ENCODE measurements at places on chromosomes 16 and 17.

DNA sequence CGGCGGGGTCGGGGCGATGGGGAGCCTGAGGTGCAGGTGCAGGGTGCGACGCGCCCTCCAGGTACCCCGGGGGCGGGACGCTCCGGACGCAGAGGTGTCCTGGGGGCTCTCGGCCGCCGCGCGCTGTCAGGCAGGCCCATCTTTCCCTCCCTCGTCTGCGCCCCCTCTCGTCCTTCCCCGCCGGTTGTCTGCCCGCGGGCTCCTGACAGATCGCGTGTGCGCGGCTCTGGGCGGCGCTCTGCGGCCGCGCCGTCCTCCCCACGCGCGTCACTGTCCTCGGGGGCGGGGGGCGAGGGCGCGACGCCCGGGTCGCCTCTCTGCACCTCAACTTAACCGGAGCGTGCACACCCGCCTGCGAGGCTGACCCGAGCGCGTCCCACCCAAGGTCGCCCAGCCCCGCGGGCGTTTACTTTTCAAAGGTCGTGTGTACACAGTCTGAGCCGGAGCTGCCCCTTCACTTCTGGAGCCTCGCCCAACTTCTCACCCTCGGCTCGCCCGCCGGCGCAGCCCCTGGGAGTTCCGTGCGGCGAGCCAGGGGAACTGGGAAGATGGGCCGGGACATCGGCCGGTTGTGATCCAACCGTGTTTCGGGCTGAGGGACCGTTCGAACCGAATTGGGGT is 512 bp downstream of the AKAP1 start:
- DNase-seq, result peak; percentile 31

DNA sequence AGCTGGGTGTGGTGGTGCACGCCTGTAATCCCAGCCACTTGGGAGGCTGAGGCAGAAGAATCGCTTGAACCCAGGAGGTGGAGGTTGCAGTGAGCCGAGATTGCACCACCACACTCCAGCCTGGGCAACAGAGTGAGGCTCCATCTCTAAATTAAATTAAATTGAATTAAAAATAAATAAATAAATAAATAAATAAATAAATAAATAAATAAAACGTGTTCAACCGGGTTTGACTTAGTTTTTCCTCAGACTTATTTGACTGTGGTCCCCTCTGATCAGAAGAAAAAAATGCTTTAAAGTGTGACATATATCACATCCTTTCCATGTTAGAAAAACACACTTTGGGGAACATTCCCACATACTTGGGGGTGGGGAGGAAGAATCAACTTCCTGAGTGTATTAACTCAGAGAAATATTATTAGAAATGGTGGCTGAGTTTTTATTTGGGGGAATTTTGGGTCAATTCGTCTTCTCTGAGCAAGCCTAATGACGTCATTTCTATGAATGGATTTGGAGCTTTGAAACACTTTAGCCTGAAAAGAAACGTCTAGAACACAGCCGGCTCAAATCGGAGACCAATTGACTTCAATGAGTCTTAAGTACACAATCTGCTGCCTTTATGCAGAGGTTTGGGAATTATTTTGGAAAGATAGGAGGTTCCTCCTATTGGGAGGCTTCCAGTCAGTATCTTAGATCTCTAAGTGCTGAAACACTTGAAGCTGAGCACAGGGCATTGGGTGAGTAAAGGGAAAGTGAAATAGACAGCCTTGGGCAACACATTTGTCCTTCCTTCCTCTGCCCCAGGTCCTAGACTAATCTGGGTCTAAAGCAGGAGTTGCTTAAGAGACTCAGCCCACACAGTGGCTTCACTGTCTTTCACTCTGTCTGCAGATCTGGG is 132.6 kb downstream of the PITPNC1 start:
- DNase-seq, result no peak

DNA sequence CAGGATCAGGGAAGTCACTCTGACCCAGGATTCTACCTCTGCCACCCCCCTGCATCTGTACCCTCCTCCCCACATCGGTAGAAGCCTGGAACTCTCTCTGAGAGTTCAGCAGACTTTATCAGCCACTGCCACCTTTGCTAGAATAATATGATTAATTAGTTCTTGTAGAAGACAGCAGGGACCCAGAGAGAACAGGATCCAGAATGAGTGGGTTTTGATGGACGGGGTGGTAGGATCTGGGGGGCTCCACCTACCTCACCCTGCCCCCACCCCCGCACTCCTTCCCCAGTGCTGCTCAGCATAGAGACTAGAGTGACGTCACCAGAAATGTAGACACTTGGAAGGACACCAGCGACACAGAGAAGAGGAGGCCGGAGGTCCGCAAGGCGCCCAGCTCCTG is 33.5 kb downstream of the ABCC6 start:
- DNase-seq, result no peak

DNA sequence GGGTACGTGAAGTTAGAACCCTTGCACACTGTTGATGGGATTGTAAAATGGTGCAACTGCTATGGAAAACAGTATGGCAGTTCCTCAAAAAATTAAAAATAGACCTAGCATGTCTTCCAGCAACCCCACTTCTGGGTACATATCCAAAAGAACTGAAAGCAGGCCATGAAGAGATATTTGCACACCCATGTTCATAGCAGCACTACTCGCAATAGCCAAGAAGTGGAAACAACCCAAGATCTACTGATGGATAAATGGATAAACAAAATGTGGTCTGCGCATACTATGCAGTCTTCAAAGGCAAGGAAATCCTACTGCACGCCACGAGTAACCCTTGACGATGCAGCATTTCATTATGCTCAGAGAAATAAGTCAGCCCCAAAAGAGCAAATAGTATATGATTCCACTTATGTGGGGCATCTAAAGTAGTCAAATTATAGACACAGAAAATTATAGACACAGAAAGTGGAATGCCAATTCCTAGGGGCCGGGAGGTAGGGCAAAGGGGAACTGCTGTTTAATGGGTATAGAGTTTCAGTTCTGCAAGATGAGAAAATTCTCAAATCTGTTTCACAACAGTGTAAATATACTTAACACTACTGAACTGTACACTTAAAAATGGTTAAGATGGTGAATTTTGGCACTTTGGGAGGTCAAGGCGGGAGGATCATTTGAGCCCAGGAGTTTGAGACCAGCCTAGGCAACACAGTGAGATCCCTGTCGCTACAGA is 17.2 kb downstream of the CORO7 start:
- DNase-seq, result no peak

- DNase-seq, result no peak
Measured at GRCh38 chr16:94918-95265, 16.9 kb downstream of the MPG start.

DNA sequence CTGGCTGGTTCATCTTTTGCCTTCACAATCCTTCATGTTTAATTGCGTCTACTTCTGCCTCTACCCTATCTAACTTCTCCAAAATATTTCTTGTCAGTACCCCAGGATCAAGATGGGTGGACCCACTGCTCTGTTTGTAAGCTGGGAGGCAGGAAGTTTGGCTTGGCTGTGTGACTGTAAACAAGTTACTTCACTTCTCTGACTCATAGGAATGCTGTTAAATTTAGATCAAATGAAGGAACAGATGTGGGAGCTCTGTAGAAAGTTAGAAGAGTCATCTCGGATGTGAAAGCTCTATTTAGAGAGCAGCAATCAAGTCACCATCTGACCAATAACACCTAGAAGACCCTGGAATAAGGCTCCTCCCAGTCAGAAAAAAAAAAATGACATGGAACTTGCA is 55.2 kb upstream of the MRTFB start:
- DNase-seq, result no peak

- no peak for DNase-seq
Measured at GRCh38 chr17:73309727-73310596, 1.8 kb downstream of the CDC42EP4 start.

DNA sequence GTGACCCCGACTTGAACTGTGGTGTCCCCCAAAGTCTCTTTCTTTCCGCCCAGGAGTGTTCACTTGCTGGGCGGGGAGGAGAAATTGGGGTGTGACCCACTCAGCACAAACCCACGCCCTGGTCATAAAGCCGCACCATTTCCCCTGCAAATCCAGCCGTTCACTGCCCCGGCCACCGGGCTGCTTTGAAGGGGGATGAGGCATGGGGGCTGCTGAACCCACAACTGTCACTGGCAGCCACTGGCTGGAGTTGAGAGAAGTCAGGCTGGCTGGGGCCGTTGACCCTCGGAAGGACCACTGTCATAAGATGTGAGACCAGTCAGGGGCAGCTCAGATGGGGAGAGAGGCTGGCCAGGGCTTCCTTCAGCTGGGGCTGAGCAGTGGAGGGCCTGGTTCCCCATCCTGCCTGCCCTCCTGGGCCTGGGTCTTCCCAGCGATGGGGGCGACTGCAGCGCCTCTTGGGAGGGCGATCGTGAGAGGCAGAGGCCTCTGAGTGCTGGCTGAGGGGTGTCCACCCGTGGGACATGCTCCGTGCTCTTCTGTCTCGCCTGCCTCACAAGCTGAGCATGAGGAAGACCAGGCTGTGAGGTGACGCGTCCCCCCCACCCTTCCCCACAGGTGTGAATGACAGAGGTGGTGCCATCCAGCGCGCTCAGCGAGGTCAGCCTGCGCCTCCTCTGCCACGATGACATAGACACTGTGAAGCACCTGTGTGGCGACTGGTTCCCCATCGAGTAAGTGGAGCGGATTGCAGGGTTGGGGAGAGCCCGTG is 19.5 kb downstream of the C16orf90 start:
- DNase-seq, result no peak

DNA sequence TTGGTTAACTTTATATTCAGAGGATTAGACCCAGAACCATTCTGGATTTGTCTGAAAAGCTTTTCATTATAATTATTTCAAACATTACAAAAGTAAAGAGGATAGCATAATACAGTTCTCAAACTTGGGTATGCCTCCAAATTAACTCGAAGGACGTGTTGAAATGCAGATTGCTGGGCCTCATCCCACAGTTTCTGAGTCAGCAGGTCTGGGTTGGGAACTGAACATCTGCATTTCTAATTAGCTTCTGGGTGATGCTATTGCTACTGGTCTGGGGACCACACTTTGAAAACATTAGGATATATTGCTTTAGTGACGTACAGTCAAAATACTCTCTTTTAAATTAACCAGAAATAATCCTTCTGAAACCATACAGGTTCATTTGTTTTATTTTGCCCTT is 10.0 kb downstream of the TPPP3 start:
- DNase-seq, result no peak

DNA sequence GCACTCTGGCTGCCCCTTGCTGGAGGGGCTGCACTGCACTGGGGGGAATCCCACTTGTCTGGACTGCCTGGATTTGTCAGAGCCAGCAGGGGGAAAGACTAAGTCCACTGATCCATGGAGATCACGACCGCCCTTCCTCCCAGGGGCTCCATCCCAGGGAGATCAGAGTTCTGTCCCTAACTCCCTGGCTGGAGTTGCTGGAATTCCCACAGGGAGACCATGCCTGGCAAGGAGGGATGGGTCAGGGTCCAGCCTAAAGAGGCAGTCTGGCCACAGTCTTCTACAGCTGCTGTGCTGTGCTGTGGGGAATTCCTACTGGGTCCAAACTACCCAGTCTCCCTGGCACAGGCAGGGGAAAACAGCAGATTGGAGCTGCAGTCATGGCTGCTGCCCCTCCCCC is 311.9 kb downstream of the ZFHX3 start:
- no peak for DNase-seq

DNA sequence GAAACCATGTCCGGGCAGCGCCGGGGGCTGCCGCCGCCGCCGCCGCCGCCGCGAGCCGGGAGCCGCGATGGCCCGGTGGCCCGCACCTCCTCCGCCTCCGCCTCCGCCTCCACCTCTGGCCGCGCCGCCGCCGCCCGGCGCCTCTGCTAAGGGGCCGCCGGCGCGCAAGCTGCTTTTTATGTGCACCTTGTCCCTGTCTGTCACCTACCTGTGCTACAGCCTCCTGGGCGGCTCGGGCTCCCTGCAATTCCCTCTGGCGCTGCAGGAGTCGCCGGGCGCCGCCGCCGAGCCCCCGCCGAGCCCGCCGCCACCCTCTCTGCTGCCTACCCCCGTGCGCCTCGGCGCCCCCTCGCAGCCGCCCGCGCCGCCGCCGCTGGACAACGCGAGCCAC is 587 bp downstream of the HS3ST4 start:
- DNase-seq, result no peak

- DNase-seq, result no peak
Measured at GRCh38 chr17:36104701-36105181, 1.1 kb downstream of the CCL4 start.

Measured in KG1 (cell line).